ENCODE measurements at places on chromosomes 16 and 17. TPM values are rescaled to one million over a fixed set of nuclear protein-coding genes. Genes with fewer than 3 reads are reported as not detected.

- no peak overlapping the region for H3K4me3 ChIP-seq
- peaks cover 33% of the 10 kb centered on the region for H3K36me3 ChIP-seq
- peaks cover 3% of the 10 kb centered on the region for H3K27me3 ChIP-seq
- no peak overlapping the region for H3K27ac ChIP-seq
These were observed 6.6 kb downstream of the HSD11B2 start for GRCh38 chr16:67437513-67437912.

Gene PCGF2
- total RNA-seq = 0.53 TPM

Gene PDE6G
- 4.6 TPM for total RNA-seq

Gene RRAD
- 1.1 TPM for total RNA-seq

Gene TIGD7
- total RNA-seq = 12.3 TPM

DNA sequence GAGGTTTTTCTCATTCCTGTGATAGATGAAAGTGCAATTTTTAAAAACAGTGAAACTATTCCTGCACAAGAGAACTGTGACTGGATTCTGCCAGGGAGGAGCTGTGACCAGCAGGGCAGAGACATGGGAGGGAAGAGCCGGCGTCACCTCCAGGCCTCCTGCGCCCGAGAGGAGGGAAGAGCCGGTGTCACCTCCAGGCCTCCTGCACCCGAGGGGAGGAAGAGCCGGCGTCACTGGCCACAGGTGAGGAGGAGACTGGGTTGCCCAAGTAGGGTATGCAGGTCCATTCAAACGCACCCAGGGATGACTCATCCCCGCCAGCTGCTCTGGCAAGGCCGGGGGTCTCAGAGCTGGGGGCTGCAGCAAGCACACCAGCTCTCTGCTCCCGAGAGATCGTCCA lies 56.7 kb downstream of the METRNL start:
- no peak overlapping the region for H3K4me3 ChIP-seq
- H3K36me3 ChIP-seq = no peaks in the 10 kb centered on the region
- H3K4me1 ChIP-seq = no peaks in the 10 kb centered on the region
- DNase-seq = no peak
- H3K27me3 ChIP-seq = no peaks in the 10 kb centered on the region

DNA sequence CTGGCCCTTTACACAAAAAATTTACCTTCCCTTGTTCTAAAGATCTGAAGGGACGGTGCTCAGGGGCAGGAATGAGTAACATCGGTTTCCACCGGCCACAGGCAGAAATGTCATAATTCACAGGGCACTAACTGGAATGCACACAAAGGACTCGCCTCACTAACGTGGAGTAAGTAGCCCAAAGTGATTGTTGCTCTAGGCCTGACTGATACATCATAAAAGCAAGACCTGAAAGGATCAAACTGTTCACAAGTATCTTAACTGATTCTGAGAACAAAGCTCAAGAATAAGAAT lies 8.9 kb upstream of the TCF25 start:
- no peak for DNase-seq
- H3K4me3 ChIP-seq = no peak overlapping the region
- peaks cover 13% of the 10 kb centered on the region for H3K27me3 ChIP-seq
- H3K4me1 ChIP-seq = peaks cover 17% of the 10 kb centered on the region
- no peaks in the 10 kb centered on the region for H3K36me3 ChIP-seq
- peak overlapping the region; percentile 86 for H3K27ac ChIP-seq

Gene INCA1
- 0.43 TPM for total RNA-seq

Gene LRRC75A
- 5.4 TPM for total RNA-seq

Gene SCNN1B
- not detected for total RNA-seq

- no peak overlapping the region for H3K27ac ChIP-seq
- H3K27me3 ChIP-seq = no peaks in the 10 kb centered on the region
- peaks cover 5% of the 10 kb centered on the region for H3K36me3 ChIP-seq
- peak overlapping the region; percentile 67 for H3K4me3 ChIP-seq
- DNase-seq = no peak
These were observed 21.9 kb downstream of the GJD3 start for GRCh38 chr17:40342504-40343218.

Gene CA7
- total RNA-seq = not detected

GRCh38 chr16:87585442-87586200 lies 16.7 kb upstream of the JPH3 start:
- H3K36me3 ChIP-seq = no peaks in the 10 kb centered on the region
- H3K27me3 ChIP-seq = no peaks in the 10 kb centered on the region
- H3K27ac ChIP-seq = no peak overlapping the region
- no peak for DNase-seq
- H3K4me1 ChIP-seq = no peaks in the 10 kb centered on the region

- H3K27ac ChIP-seq = no peak overlapping the region
- H3K4me3 ChIP-seq = no peak overlapping the region
- no peaks in the 10 kb centered on the region for H3K36me3 ChIP-seq
- no peak for DNase-seq
- peaks cover 45% of the 10 kb centered on the region for H3K4me1 ChIP-seq
These were observed 1.1 kb downstream of the GLIS2 start for GRCh38 chr16:4316864-4317531.

DNA sequence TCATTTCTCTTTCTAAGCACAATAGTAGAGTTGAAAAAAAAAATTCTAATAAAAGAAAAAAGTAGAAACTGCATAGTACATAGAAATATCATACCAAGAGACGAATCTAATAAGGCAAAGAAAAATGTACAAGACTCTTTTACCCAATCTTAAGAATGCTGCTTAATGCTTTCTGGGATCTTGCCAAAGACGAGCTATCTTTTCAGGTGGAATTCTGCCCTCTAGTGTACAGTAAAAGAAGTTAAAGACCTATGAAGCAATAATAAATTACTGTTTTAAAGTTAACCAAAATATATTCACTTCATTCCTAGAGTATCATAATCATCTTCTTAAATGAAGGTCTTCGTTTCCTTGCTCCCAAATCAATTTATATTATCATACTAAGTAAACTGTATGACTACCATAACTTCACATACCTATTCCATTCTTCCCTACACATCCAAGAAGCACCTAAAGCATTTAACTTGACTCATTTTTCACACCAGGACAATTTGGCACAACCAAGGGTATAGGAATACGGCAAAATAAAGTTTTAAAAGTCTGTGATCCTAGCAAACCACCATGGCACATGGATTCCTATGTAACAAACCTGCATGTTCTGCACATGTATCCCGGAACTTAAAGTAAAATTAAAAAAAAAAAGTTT lies 47.7 kb downstream of the CFDP1 start:
- peaks cover 5% of the 10 kb centered on the region for H3K36me3 ChIP-seq
- no peak overlapping the region for H3K4me3 ChIP-seq
- DNase-seq = peak; percentile 17
- H3K27ac ChIP-seq = no peak overlapping the region
- no peaks in the 10 kb centered on the region for H3K27me3 ChIP-seq

Data from T-cell (primary cell).